Suprapubic skin (tissue), 4 donors: ENCODE measurements at places on chromosomes 5 and 9. TPM values are rescaled to one million over a fixed set of nuclear protein-coding genes. Genes with fewer than 3 reads are reported as not detected.
A peak's percentile ranks its signal among the peaks of the same experiment; 100 is the strongest.

DNA sequence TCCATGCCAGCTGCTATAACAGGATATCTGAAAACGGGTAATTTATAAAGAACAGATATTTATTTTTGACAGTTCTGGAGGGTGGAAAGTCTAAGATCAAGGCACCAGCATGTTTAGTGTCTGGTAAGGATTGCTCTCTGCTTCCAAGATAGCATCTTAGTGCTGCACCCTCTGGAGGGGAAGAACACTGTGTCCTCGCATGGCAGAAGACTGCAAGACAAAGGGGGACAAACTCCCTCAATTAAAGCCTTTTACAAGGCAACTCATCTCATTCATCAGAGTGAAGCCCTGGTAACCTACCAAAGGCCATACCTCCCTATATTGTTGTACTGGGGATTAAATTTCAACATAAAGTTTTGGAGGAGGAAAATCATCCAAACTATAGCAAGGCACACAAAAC is 298.9 kb upstream of the EDIL3 start:
- DNase-seq, result no peak

DNA sequence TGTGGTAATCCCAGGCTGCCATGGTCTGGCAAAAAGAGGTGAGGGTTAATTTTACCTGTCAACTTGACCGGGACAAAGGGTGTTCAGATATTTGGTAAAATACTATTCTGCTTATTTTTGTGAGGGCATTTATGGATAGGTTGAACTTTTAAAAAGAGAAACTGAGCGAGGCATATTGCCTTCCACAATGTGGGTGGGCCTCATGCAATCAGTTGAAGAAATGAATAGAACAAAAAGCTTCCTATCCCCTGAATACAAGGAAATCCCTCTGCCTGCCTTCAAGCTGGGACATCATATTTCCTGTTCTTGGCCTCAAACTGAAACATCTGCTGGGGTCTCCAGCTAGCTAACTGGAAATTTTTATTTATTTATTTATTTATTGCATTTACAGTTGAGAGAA is 734.7 kb downstream of the IRX1 start:
- no peak for DNase-seq

DNA sequence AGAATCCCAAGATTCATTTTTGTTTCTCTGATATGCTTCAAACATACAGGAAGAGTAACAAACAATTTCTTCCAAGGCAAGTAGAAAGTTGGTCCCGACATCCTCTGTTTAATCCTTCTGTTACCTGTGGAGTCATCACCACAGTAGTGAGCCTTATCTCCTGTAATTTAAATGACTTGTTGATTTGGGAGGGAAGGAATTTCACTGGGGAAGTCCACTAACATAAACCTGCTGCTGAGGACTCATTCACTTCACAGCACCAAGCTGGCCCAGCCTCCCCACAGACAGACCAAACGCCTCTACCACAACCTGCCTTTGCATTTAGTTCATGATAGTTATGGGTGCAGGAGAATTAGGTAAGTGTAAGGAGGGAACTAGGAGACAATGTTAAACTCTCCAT is 63.2 kb downstream of the PRKACG start:
- DNase-seq, result no peak

- no peak for DNase-seq
Measured at GRCh38 chr5:125160787-125161502, 414.5 kb upstream of the ZNF608 start.

DNA sequence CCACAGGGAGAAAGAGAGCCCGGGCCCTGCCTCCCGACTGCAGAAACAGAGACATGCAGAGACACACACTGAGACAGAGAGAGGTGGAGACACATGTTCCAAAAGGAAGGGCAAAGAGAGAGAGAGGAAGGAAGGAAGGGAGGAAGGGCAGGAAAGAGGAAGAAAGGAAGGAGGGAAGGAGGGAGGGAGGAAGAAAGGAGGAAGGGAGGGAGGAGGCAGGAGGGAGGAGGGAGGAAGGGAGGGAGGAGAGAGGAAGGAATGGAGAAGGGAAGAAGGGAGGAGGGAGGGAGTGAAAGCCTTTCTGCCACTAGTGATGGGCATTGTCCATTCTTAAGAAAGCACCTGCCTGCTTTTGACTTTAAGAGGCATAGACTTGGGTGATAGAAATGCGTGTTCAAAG is 31.8 kb upstream of the FIBCD1 start:
- DNase-seq, result no peak

The IGFBPL1 gene
- not detected for total RNA-seq

DNA sequence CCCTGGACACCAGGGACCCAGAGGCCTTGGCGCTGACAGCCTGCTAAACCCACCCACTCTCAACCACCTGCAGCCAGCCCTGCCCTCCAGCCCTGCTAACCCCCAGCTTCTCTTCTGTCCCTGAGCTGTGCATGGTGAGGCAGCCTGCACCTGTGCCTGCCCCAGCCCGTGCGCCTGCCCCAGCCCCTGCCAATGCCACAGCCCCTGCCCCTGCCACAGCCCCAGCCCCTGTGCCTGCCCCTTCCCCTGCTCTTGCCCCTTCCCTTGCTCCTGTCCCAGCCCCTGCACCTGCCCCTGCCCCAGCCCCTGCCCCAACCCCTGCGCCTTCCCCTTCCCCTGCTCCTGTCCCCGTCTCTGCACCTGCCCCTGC is 43.3 kb upstream of the IRX4 start:
- DNase-seq, result peak; percentile 48

- DNase-seq, result no peak
Measured at GRCh38 chr9:84953252-84953773, 283.8 kb downstream of the NTRK2 start.

The ARSI gene
- 2.7 TPM for total RNA-seq

DNA sequence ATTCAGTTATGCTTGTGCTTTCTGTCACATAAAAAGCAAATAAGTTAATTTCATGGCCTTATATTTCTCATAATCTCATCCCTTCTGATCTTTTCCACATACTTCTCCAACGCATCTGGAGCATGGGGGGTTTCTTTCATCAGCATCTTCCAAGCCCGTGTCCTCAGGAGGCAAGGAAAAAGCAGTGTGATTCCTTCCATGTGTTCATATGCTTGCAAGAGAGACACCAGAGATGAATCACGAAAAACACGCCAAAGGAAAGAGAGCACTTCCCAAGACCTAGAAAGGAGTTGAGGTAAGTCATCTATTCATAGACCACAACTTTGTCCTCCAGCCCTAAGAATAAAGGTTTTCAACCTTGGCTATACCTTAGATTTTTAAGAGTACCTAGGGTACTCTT is 26.0 kb upstream of the SVEP1 start:
- no peak for DNase-seq

The NR4A3 gene
- 2.3 TPM for total RNA-seq
